ENCODE measurements at places on chromosomes 6 and 20.

DNA sequence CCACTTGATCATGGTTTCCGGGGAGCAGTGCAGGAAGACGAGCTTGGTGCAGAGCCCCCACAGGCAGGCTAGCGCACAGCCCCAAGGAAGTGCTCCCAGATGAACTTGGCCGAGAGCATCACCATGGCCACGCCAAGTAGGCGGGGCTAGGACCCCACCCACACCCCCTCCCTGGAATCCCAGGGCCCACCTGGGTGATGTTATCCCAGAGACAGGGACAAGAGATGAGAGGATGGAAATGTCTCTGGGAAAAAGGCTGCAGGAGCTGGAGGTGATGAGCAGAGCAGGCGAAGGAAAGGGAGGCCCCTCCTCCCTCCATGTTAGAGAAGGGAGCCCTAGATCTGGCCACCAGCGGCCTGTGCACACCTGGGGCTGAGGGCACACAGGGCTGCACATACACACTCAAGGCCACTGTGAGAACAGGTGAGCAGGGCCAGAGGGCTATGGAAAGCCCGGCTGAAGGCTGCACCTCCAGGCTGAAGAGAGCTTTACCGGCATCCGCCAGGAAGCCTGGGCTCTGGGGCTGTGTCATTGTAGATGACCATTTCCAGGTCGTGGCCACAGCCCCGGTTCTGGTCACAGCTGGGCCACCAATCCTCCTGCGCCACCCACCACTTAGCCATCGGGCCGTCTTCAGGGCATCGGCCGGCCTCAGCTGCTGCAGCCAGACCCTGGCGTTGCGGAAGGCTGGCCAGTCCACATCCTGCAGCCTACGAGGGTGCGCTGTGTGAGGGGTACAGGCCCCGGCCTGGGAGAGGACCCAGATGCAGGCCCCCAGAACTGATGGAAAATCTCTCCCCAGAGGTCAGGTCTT, 24.9 kb downstream of the NPEPL1 start:
- no peak for DNase-seq

DNA sequence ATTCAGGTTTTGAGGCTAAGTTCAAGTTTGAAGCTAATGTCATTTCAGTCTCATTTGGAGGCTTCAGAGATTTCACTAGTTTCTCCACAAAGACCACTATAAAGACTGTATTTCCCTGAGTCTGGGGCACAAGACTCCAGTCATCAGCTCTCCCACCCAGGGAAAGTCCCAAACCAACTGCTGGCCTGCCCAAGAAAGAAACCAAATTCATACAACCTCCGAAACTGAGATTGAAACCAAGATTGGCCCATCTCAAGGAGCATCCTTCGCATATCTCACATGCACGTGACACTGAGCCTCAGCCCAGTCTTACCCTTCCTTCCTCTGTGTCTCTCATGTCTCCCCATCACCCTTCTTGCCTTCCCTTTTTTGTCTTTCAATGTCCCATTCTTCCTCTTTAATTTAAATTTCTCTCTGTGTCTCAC, 3.5 kb upstream of the LTA start:
- peak; percentile 86 for DNase-seq

- no peak for DNase-seq
These were observed 13.3 kb downstream of the GGT7 start for GRCh38 chr20:34859367-34859766.

GRCh38 chr20:62186887-62187866, 4.3 kb downstream of the MTG2 start:
- DNase-seq: no peak

GRCh38 chr6:130047088-130047995, 29.0 kb downstream of the L3MBTL3 start:
- DNase-seq: no peak

DNA sequence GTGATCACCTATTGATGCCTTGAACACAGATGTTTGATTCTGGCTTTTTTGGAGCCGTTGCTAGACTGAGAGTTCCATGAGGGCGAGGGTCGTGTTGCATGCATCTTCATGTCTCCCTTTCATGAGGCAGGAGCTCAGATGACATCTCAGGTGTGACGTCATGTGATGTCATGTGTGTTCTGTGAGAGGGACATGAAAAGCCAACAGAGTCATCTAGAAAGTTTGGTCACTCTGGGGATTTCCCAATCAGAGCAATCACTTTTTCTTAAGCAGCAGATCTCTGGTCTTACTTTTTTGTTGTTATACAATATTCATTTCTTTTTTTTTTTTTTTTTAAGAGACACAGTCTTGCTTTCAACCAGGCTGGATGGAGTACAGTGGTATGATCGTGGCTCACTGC, 411.8 kb downstream of the PREX1 start:
- DNase-seq: no peak

DNA sequence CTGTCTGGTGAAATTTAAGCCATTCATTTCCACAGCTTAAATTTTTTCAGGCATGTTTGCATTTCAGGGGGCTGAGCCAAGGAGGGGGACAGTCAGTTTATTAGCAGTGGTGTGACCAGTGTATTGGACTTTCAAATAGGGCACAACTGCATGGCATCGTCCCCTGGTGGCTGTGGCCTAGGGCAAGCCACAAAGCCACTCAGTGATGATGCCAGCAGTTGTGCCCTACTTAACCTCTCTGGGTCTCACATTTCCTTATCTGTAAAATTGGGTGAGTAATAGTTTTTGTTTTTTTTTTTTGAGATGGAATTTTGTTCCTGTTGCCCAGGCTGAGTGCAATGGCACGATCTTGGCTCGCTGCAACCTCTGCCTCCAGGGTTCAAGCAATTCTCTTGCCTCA, 48.0 kb downstream of the CDC5L start:
- no peak for DNase-seq

GRCh38 chr20:20366551-20366875, 1.4 kb upstream of the INSM1 start:
- no peak for DNase-seq

- no peak for DNase-seq
These were observed 1.2 kb downstream of the GPRC6A start for GRCh38 chr6:116827561-116828240.

DNA sequence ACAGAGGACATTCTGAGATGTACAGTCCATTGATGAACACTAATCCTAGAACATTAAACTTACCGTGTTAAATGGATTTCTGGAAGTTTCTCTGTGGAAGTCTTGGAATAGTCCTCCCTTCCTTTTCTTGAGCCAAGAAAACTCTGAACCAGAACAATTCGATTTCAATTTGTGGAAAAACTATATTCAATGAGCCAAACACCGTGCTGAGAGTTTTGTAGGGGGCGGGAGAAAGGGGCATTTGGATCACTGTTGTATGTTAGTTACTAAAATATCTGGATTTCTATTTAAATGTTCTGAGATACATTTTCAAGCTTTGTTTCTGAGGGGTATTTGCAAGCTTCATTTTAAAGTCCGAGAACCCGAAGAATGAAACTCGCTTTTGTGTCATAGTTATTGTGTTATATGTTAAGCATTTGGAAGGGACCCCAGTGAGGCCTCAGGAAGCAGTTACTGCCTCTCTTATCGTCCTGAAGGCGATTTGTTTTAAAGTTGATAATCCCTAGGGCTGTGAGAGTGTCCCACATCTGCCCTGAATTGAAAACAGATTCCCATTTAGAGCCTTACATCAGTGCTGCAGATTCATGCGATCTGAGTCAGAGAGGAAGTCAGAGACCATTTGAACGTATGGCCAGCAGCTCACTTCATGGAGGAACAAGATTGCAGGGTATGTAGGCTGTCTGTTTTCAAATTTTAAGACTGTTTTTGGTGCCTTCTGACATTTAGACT, 70.8 kb upstream of the SASH1 start:
- DNase-seq: no peak

GRCh38 chr6:148835920-148836441, 89.2 kb downstream of the UST start:
- peak; percentile 14 for DNase-seq

GRCh38 chr6:73657201-73657600, 3.4 kb upstream of the SLC17A5 start:
- peak; percentile 43 for DNase-seq

DNA sequence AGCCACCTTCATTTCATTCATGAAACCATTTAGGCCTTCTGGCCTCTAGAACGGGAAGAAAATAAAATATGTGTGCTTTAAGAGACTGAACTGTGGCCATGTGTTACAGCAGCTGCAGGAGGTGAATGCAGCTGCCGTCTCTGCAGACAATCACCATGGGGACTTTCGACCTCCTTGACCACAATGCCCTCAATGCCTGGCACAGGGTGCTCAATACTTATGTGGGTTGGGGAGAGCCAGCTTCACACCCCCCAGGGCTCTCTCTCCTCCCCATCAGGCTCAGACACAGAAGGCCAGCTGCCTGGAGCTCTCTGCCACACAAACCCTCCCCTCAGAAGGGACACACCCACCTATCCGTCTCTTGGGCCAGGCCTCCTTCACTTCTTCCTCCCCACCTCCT, 43.5 kb downstream of the ANKRD60 start:
- DNase-seq: no peak

DNA sequence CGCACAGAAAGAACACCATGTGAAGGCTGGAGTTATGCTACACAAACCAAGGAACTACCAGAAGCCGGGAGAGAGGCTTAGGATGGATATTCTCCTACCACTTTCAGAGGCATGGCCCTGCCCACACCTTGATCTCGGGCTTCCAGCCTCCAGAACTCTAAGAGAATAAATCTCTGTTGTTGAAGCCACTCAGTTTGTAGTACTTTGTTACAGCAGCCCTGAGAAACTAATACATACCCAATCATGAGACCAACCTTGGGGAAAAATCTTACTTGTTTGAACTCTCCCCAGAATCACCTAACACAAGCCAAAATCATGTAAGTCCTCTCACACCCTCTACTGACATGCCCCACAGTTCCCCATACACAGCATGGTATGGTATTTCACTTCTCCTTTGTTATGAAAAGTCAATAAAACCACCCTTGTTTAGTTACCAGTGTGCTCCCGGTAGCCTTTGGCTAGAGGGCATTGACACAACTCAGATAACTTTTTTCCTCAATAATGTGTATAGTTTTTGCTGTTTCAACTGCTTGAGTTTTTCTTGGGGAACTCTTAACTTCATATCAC, 40.7 kb upstream of the SLC2A12 start:
- no peak for DNase-seq

DNA sequence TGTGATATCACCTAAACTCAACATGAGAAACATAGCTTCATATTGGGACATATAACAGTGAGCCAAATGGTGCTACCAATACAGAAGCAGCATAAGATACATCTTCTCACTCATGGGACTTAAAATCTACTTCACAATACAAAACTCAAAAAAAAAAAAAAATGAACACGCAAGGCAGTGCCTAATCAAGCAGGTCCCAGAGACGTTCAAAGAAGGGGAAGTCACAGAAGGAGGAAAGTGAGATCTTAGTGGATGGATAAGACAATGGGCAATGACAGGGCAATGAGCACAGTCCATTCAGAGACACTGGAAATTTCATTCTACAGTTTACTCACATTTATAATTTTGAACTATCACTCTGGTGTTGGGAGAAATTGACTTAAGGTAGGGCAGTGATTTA, 88.3 kb downstream of the FAM50B start:
- no peak for DNase-seq

DNA sequence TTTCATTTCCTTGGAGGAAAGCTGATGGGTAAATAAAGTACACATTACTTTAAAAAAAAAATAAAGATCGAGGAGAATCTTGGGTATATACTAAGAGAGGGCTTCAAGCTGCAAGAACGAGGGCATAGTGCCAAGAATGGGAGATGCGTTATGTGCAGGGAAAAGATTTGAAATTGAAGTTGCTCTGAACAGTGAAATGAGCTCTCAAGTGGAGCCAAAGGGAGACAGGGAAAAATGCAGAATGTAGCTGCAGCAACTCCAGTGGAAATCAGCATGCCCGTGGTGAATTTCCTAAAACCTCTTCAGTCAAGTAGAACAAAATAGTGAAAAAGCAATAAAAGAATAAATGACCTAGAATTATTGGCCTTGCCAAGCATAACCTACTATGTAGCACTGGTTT, 11.4 kb upstream of the COL9A1 start:
- DNase-seq: no peak

Measured in CD4-positive, alpha-beta T cell treated with Interleukin-4 for 4 hours (primary cell).